ENCODE measurements at places on chromosomes 12 and 14. TPM values are rescaled to one million over a fixed set of nuclear protein-coding genes. Genes with fewer than 3 reads are reported as not detected.

DDX47 gene
- 124 TPM for total RNA-seq

LRRC43 gene
- total RNA-seq, result 6.4 TPM

LRRC10 gene
- not detected for total RNA-seq

COPS7A gene
- total RNA-seq, result 123 TPM

PAPLN gene
- total RNA-seq, result 0.22 TPM

LTBP2 gene
- 441 TPM for total RNA-seq

DNA sequence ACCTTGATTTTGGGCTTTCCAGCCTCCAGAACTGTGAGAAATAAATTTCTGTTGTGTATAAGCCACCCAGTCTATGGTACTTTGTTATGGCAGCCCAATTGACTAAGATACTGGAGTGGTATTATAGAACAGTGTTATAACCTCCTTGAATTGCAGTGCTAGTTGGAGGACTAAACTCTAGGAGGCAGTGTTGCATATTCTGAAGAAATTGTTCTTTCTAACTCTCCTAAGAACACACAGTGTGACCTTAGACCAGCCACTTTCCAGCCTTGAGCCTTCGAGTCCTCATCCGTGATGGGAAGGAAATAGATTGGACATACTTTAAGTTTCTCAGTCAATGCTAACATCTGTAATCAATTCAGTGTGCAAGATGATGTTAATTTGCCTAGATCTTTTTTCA lies 22.4 kb upstream of the LRRC10 start:
- DNase-seq, result no peak

DNA sequence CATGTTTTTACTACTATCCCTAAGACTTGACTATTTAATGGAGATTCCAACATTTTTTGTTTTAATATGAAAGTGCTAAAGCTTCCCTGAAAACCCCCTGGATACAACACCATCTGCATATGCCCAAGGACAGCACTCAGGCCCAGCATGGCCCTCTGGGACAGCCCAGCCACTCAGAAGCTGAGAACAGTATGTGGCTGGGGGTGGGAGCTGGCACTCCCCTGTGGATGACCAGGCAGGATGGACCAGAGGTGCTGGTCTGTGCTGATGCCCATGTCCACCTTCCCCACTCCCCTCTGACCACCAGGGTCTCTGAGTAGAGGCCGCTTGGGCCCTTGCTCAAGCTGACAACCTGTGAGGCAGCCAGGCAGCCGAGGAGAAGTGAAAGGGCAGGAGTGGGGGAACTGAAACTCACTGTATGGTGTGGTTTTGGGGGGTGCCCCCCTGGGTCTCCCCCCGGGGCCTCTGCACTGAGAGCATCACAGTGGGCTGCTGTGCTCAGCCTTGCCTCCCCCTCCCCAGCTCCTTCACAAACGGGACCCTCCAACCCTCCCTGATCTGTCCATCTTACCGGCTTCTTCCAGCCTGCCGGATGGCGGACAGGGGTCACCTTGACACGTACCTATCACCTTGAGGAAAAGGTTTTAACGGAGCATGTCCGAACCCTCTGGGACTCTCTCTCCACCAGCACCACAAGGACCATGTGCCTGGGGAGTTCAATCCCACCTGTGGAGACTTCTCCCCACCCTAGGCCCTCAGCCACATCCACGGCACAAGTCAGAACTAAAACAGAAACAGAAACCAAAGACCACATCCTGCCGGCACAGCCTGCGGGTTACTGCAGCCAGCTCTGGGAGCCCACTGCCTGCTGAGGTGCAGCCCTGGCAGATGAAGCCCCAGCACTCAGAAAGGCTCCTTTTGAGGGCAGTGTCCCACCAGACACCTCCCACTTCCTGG lies at the start of gene TMEM229B:
TSS of gene TMEM229B (minus strand) at position 785 of the 957 bp plus-strand sequence. CDS start 14,798 bp downstream, outside the sequence.
- no peak for DNase-seq

GRCh38 chr12:8644345-8645248 lies 18.0 kb downstream of the MFAP5 start:
- peak; percentile 16 for DNase-seq

GRCh38 chr14:99718031-99718810 lies 34.1 kb downstream of the CYP46A1 start:
- DNase-seq, result no peak

Data from GM23248 (cell line).